ENCODE measurements at places on chromosomes 16 and 17.
A peak's percentile ranks its signal among the peaks of the same experiment; 100 is the strongest.

DNA sequence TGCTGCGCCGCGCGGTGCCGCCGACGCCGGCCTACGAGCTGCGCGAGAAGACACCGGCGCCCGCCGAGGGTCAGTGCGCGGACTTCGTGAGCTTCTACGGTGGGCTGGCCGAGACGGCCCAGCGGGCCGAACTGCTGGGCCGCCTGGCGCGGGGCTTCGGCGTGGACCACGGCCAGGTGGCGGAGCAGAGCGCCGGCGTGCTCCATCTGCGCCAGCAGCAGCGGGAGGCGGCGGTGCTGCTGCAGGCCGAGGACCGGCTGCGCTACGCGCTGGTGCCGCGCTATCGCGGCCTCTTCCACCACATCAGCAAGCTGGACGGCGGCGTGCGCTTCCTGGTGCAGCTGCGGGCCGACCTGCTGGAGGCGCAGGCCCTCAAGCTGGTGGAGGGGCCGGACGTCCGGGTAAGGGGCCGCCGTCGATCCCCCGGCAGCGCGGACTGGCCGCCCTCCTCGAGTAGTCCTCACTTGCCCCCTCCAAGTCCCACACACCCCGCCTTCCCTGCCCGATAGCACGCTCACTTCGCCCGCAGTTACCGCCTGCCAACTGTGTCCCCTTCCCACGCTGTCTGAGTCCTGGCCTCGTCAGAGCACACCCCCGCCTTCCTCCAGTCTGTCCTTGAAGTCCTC lies 470 bp downstream of the MLYCD start:
- DNase-seq: no peak

DNA sequence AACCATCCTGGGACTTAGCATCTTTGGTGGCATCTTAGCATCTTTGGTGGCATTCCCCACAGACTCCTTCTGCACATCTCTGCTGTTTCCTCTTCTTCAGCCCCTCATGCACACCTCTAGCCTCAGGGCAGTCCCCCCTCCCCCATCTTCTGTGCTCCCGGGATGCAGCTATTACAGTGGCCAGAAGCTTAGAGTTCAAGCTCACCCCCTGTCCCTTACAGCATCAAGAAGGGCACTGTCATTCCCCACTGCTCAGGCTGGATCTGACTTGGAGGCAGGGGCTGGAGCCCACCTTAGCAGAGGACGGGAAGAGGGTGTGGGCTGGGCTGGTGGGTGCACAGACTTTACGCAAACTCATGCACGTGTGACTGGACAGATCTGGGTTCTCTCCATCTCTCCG lies 650 bp downstream of the EPN3 start:
- DNase-seq: no peak

- no peak for DNase-seq
Observed at GRCh38 chr17:66967837-66968543, 3.5 kb downstream of the CACNG4 start.

GRCh38 chr17:73359987-73360410 lies 48.2 kb upstream of the CDC42EP4 start:
- peak; percentile 62 for DNase-seq

GRCh38 chr16:14502256-14502875 lies 127.7 kb downstream of the PARN start:
- DNase-seq: no peak

DNA sequence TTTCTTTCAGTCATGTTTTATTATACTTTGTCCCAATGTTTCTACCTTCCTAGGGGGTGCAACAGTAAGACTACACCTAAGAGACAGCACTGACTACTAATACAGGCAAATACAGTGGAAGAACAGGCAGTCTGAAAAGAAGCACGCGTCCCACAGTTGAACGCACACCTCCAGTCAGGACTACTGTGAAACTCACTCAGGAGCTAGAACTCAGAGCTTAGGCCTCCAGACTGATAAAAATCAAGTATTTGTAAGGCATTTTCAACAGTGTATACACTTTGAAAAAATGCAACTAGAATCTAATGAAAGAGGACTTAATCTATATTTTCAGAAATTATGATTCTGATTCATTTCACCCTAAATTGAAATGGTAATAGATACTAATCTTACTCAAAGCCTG lies 14.4 kb downstream of the ITFG1 start:
- no peak for DNase-seq

- DNase-seq: no peak
Observed at GRCh38 chr17:71460943-71461342, 659.9 kb upstream of the SOX9 start.

GRCh38 chr16:2988590-2989099 lies 8.4 kb upstream of the PKMYT1 start:
- DNase-seq: no peak

DNA sequence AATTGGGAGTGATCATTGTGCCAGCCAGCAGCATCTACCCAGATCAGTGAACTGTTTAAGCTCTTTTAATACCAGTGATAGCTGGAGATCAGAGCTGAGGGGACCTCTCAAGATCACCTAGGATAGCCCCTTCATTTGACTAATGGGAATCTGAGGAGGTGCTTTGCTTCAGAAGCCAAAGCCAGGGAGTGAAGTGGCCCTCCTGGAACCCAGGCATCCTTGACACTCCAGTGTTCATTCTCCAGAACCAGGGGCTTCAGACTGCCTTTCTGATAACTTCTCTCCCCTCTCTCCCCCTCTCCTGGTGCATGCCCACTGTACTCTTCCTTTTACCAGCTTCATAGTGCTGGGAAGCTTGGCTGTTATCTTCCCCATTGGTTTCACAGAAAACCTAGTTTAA lies 48.0 kb upstream of the SLC12A3 start:
- DNase-seq: no peak

GRCh38 chr16:65779201-65779600 lies 587.3 kb upstream of the CDH5 start:
- no peak for DNase-seq

DNA sequence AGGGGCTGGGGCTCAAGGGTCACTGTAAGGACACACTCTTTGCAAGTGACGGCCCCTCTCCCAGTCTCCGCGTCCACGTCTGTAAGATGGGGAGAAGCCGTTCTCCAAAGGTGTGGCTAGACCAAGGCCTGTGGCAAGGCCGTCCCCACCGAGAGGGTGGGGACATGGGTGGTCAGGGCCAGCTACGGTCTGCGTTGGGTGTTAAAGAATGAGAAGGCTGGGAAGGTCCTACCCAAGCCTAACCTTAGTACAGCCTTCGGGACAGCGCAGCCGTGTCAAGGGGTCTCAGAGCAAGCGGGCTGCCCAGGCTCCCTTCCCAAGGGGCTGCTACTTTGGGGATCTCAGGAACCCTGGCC lies 1.9 kb downstream of the C1QTNF8 start:
- no peak for DNase-seq

DNA sequence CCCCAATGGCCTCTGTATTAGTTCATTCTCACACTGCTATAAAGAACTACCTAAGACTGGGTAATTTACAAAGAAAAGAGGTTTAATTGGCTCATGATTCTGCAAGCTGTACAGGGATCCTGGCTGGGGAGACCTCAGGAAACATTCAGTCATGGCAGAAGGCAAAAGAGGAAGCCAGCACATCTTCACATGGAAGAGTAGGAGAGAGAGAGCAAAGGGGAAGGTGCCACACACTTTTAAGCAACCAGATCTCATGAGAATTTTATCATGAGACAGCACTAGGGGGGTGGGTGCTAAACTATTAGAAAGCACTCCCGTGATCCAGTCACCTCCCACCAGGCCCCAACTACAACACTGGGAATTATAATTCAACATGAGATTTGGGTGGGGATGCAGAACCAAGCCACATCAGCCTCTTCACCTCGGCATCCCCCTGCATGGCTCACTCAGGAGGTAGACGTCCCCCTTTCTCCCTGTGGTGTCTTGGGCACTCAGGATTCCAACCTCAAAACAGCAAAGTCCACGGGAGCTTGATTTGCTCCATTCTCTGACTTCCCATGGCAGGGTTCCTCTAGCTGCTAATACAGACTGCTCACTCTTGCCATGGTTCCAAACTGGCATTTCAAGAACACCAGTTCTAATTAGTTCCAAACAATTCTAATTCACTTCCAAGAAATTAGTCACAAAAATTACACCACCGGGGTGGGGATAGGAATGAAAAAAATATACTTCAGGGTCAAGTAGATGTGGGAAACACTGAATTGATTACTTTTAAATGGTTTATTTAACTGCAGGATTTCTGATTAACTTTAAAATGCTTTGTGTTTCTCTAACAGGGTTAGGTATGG lies 203.8 kb upstream of the HSBP1 start:
- no peak for DNase-seq

GRCh38 chr17:38885728-38886642 lies 16.1 kb downstream of the LASP1 start:
- no peak for DNase-seq

- no peak for DNase-seq
Observed at GRCh38 chr17:70047619-70048419, 27.2 kb upstream of the KCNJ16 start.

- DNase-seq: no peak
Observed at GRCh38 chr16:72092832-72093447, 480 bp downstream of the TXNL4B start.

DNA sequence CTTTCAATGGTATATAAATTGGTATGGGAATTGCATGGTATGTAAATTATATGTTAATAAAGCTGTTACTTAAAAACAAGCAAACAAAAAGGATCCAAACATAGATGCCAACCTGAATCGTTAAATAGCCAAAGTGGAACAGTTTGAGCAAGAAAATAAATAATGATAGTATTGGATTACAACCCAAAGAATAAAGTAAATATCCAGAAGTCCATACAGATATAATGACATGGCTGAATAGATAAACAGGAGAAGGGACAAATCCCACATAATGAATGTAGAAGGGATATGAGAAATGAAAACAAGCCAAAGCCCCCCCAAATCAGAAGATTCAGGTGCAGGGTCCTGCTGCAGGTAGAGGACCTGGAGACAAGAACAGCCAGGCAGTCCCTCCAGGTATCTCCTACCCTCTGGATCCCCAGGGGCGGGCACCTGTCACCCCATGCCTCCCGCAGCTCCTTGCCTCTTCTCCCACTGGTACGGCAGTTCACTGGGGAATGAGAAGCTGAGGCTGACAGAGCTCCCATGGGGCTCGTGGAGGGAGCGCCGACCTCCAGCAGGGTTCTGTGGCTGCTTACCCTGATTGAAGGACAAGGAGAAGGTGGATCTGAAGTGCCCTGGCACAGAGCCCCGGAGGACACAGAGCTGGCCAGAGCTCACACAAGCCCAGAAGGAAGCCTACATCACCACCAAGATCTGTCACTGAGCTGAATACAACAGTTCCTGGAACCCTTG lies 9.9 kb upstream of the LCAT start:
- no peak for DNase-seq

GRCh38 chr17:69358688-69359596 lies 32.0 kb upstream of the ABCA5 start:
- peak; percentile 19 for DNase-seq

- DNase-seq: no peak
Observed at GRCh38 chr17:51803161-51803560, 355.4 kb downstream of the CA10 start.

- no peak for DNase-seq
Observed at GRCh38 chr17:7714721-7715594, 2.6 kb upstream of the DNAH2 start.

- no peak for DNase-seq
Observed at GRCh38 chr16:35725949-35726348, 2266.5 kb downstream of the TP53TG3F start.

GRCh38 chr17:5707482-5707881 lies 123.2 kb upstream of the NLRP1 start:
- no peak for DNase-seq

DNA sequence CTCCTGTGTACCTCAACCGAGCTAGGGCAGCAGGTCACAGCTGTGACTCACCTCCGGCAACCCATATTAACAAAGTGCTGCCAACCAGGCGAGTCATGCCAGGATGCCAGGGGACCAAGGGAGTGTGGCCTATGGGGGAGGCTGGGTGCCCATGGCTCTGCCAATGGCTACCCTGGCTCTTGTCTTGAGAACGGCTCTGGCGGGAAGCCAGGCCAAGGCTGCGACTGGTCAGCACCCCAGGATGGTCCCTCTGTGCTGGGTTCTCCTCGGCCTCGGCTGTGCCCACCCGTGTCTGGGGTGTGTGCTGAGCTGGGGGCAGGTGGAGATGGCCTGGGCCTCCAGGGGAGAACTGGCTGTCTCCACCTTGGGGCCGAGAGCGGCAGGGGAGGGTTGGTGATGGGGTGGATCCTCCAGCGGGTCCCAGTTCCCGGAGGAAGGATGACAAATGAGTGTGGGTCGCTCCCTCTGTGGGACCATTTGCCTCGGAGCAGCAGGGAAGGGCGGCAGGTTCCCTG lies 75.8 kb downstream of the MRC2 start:
- DNase-seq: no peak

GRCh38 chr17:28199115-28199514 lies 119.9 kb upstream of the TMEM97 start:
- DNase-seq: no peak

DNA sequence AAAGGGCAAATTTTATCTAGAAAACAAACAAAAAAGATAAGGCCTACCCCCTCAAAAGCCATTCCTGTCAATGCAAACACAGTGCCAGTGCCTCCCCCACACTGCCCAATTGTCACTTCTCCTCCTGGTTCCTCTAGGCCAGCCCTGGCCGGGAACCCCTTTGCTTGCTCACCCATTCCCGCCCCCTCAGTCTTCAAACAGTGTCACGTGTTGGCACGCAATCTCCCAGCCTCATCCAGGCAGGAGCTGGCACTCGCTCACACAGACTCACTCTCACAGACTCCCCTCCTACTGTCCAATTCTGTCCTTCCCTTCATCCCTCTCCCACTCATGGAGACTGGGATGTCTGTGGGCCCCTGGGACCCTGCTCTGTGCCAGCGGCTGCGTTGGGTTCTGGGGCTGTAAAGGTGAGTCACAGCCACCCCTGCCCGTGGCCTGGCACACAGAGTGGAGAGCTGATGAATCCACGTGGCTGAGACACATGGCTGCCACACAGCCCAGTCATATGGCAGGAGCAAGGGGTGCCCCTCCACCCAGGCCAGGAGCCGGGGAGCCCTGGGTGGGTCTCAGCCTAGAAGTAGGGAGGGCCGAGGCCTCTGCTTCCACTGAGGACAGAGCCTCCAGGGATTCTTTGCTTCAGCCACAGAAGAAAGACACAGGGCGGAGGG lies 54.8 kb downstream of the VAC14 start:
- no peak for DNase-seq

- DNase-seq: no peak
Observed at GRCh38 chr16:30740364-30741251, 7.6 kb upstream of the PHKG2 start.

Data from COR-L47 (cell line).